Dermis blood vessel endothelial cell (primary cell): ENCODE measurements at places on chromosomes 16 and 17. TPM values are rescaled to one million over a fixed set of nuclear protein-coding genes. Genes with fewer than 3 reads are reported as not detected.

DNA sequence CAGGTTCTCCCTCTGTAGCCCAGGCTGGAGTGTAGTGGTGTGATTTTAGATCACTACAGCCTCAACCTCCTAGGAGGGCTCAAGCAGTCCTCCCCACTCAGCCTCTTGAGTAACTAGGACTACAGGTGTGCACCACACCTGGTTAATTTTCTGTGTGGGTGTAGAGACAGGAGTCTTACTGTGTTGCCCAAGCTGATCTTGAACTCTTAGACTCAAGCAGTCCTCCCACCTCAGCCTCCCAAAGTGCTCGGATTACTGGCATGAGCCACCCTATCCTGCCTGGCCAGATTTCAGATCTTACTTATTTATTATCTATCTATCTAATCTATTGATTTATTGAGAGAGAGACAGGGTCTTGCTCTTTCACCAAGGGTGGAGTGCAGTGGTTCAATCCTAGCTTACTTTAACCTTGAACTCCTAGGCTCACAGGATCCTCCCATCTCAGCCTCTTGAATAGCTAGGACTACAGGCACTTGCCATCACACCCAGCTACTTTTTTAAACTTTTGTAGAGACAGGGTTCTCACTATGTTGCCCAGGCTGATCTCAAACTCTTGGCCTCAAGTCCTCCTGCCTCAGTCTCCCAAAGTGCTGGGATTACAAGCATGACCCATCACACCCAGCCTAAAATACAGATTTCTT lies 61.8 kb downstream of the TUBD1 start:
- no peak for DNase-seq

DNA sequence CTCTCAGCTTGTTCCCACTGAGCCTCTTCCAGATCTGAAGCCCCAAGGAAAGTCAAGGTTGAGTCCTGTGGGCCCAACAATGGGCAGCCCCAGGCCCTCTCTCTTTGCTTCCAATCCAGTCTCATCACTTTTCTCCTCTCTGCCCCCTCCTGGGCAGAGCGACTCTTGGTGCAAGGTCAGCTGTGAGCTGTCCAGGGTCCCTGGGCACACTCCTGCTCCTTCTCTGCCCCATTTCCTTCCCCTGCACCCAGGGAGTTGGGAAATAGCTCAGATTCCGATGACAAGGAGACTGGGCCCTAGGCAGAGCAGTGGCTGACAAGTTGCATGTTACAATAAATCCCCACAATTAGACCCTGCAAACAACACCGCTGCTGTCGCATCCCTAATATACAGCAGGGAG lies 16.1 kb upstream of the CRHR1 start:
- no peak for DNase-seq

DNA sequence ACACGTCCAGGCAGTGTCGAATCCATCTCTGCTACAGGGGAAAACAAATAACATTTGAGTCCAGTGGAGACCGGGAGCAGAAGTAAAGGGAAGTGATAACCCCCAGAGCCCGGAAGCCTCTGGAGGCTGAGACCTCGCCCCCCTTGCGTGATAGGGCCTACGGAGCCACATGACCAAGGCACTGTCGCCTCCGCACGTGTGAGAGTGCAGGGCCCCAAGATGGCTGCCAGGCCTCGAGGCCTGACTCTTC lies 7.2 kb upstream of the CD68 start:
- no peak for DNase-seq

GRCh38 chr16:31128711-31129567 lies 6.6 kb downstream of the PRSS8 start:
- DNase-seq = no peak

GRCh38 chr17:30208214-30208613 lies 27.3 kb downstream of the SLC6A4 start:
- no peak for DNase-seq

- DNase-seq = peak; percentile 85
Observed at GRCh38 chr16:58511933-58512815, 3.1 kb upstream of the SETD6 start.

The GINS2 gene
- total RNA-seq = 6.6 and 8.6 TPM in 2 replicates

The CCDC40 gene
- total RNA-seq = 1.4 and 2.2 TPM in 2 replicates

The RMI2 gene
- 5.1 and 8.1 TPM in 2 replicates for total RNA-seq

- peak; percentile 89 for DNase-seq
Observed at GRCh38 chr16:1772908-1773702, at the start of gene MRPS34. Gene MRPS34 (minus strand): TSS chr16:1773134. CDS start chr16:1773119, 15 bp downstream.

The SCGB1C2 gene
- total RNA-seq = not detected in 2 replicates

DNA sequence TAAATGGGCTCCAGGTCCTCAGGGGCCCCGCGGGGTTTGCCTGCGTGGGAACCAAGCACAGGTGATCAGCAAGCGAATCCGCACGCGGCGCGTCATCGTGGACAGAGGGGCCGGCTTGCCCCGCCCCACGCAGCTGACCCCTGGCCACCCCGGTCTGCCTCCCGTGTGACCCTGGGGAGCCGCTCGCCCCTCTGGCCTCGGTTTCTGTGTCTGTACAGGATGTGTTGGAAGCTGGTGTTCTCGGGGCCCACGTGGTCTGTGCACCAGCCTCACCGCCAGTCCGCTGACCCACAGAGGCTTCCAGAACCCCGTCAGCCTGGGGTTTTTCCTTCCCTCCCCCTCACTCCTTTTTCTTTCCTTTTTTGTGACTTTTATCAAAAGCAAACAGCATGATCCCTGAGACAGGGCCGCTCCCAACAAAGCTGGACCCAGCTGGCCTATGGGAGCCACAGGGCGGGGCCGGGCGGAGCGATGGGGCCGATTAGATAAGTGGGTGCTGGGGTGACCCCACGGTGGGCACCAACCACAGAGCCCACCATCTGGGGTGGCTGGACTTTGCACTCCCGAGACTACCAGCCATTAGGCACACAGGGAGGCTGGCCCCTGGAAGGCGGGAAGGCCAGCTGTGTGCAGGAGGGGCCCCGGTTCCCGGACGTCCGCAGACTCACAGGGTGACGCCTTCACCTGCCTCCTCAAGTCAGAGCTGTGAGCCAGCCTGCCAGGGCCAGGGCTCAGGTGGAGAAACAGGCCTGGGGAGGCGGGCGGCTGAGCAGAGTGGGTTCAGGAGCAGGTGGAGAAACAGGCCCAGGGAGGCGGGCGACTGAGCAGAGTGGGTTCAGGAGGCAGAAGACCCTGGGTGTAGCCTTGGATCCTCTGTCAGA lies 56.0 kb downstream of the ZFPM1 start:
- no peak for DNase-seq

The NR1D1 gene
- 1.7 and 2.3 TPM in 2 replicates for total RNA-seq

The NPIPA7 gene
- not detected in 2 replicates for total RNA-seq

The TEKT1 gene
- not detected in 2 replicates for total RNA-seq

GRCh38 chr16:11025120-11025531 lies 80.8 kb downstream of the CLEC16A start:
- no peak for DNase-seq

DNA sequence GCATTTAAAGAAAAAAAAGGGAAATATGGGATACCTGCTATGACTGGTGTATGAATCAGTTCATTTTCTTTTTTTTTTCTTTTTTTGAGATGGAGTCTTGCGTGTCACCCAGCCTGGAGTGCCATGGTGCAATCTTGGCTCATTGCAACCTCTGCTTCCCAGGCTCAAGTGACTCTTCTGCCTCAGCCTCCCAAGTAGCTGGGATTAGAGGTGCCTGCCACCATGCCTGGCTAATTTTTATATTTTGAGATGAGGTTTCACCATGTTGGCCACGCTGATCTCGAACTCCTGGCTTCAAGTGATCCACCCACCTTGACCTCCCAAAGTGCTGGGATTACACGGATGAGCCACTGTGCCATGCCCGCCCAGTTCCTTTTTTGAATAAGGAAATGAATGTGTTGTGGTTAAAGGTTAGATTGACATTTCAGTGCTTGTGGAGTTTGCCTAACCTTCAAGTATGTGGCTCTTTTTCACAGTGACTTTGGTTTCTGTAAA lies 7.7 kb downstream of the HAPSTR1 start:
- DNase-seq = no peak

DNA sequence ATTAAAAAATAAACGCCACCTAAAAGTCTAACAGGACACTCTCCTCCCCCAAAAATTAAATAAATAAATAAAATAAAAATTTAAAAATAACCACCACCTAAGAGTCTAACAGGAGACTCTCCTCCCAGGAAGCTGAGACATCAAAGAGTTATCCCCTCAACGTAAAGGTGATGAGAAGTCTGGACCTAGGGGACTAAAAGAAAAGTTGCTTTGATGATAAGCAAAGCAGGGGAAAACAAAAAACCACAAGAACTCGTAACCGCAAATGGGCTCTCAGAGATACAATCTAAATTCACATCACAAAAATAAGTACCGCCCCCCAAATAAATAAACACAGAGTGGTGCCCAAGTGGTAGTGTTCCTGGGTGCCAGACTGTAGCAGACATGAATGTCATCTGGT lies 412.2 kb downstream of the ZFHX3 start:
- DNase-seq = no peak

DNA sequence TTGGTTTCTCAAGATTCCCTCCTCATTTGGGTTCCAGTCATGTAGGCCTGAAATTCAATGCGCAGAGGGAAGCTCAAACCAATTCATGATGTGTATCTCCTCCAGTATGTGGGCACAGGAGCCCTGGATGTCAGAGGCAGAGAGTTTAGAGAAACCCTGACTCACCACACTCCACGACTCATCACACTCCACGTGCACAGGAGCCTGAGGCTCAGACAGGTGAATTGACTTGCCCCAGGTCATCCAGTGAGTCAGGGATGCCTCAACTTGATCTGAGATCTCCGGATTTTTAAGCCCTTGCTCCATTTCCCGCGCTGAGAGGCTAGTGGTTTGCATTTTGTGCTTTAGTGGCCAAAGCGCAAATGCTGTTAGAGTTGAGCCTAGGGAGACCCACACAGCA lies 183.9 kb downstream of the HAPSTR1 start:
- DNase-seq = no peak

- no peak for DNase-seq
Observed at GRCh38 chr17:16987066-16987829, 15.3 kb upstream of the TNFRSF13B start.

DNA sequence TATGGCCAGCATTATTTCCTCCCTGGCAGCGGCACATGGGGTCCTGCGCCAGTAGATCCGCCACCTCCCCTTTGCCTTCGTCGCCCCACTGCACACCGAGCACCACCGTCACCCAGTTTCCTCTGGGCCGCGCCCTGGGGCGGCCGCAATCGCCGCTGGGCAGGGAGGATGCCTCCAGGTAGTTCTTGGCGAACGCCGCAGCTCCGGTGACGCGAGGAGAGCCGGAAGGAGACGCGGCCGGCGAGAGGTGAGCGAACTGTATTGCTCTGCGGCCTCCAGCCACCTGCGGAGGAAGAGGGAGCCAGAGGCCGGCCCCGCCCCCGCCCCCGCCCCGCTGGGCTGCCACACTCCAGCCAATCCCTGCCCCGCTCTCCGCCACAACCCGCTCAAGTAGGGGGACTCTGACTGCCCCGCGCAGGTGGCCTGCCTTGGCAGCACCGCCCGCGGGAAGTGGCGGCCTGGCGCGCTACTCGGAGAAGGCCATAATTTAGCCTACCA lies 11.8 kb upstream of the SLFN13 start:
- peak; percentile 26 for DNase-seq

The CORO1A gene
- 1.9 and 4.7 TPM in 2 replicates for total RNA-seq

The LDHD gene
- 1.7 and 2.1 TPM in 2 replicates for total RNA-seq

The LPO gene
- under 0.01 TPM in 1 of 2 replicates, not detected in the other for total RNA-seq

The ZP2 gene
- total RNA-seq = 0.23 TPM in 1 of 2 replicates, not detected in the other

GRCh38 chr16:70267516-70267915 lies 15.8 kb upstream of the EXOSC6 start:
- peak; percentile 87 for DNase-seq

DNA sequence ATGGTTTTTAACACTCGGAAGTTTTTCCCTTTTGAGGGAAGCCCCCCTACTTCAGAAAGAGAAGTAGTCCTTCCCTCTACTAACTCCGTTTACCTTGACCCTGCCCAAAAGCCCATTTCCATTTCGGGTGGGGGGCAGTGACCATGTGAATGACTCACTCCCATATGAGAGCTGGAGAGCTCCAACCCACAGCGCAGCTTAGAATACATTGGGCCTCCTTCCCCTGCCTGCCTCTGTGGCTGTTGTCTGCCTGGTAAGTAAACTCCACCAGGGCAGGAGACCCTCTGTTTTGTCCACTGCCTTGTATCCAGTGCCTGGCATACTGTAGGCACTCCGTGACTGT lies 985 bp downstream of the SGSM2 start:
- DNase-seq = peak; percentile 23

DNA sequence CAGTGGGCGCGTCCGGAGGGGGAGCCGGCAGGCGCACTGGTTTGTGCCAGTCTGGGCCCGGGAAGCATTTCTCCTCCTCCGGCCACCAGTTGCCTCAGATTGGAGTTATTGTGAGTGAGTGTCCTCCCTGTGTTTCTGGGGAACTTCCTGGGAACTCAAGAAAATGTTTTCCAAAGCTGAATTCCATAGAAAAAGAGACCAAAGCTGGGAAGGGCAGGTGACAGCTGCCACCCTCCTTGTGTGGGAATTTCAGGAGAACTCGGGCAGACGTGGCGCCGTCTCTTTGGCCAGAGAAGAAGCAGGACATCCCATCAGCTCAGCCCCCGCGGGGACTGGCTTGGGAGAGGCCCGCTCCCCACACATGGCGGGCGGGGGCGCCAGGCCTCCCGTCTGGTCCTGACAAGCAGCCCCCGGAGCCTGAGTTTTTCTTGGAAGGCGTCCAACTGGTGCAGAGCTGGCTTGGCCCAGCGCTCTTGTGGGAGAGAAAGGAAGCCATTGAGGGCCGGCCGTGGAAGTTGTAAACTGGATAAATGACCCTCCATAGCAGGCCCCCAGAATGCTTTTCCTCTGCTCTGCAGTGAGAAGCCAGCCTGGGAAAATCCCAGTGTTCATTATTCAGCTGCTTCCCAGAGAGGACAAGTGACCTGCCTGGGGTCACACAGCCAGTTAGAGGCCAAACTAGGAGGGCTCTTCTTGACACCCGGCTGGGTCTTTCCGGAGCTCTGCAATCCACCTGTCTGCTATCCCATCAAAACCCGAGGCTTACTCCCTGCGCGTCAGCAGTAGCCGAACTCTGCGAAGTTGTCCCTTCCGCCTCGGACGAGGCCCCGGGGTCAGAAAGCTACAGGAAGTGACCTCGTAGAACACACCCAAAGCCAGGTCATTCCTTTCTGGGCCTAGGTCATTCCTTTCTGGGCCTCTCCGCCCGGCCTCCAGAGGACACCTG lies 39.2 kb upstream of the GSE1 start:
- peak; percentile 72 for DNase-seq

The TTYH2 gene
- 0.70 and 2.2 TPM in 2 replicates for total RNA-seq

DNA sequence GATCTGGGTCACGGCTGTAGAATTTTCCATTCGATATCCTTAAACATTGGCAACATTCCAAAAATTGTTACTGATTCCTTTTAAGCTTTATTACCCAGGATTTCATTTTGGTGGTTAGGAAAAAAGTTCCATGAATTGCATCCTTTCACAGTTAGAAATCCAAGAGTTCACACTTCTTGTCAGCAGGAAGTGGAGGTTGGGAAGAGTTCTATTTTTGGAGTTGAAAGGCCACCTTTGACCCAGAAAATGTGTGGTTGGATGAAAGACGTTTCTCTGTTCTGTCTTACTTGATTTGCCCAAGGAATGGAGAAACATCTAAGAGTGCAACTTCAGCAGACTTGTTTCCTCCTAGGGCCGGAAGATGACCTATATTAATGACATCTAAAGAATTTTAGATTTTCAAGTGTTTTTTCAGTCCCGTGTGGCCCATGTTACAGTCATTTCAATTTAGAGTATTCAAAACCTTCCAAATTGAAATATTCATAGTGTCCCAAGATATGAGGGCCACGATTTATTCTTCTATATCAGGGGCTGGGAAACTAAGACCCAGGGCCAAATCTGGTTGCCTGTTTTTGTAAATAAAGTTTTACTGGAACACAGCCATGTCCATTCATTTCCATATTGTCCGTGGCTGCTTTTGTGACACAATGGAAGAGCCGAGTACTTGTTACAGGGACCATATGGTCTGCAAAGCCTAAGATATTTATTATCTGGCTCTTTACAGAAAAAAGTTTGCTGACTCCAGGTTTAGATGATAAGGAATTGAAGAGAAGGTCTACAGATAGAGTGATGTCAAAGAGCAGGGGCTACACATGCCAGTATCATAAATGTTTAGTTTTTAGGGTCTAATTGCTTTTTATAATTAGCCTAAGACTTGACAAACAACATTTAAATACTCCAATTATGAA lies 50.2 kb downstream of the CDK5R1 start:
- peak; percentile 81 for DNase-seq
